Right ventricle myocardium superior (tissue), 1 donor: ENCODE measurements at places on chromosomes 3 and 15. TPM values are rescaled to one million over a fixed set of nuclear protein-coding genes. Genes with fewer than 3 reads are reported as not detected.

The KLF15 gene
- 34.0 TPM for total RNA-seq

The CCDC54 gene
- total RNA-seq, result not detected

The TEX55 gene
- total RNA-seq, result not detected

- no peak for DNase-seq
Observed at GRCh38 chr3:14210843-14211594, 32.4 kb downstream of the LSM3 start.

DNA sequence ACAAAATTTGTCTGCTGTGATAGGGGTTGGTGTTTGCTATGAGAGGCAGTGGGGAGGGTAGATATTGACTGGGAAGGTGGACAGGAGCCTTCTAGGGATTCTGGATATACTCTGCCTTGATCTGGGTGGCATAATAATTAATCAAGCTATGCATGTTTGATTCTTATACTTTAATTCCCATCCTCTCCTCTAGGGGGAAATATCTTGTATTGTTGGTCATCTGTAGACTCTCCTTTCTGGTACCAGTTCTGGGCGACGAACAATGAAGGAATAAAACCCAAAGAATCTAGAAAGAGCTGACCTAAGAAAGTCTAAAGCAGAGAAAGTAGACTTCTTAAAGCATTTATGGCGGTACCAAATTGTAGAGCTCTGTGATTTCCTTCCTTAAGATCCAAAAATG lies 198.2 kb upstream of the STRIT1 start:
- no peak for DNase-seq

GRCh38 chr3:87437765-87438164 lies 161.4 kb upstream of the POU1F1 start:
- no peak for DNase-seq

GRCh38 chr15:94602754-94603470 lies 371.6 kb downstream of the MCTP2 start:
- DNase-seq, result no peak

DNA sequence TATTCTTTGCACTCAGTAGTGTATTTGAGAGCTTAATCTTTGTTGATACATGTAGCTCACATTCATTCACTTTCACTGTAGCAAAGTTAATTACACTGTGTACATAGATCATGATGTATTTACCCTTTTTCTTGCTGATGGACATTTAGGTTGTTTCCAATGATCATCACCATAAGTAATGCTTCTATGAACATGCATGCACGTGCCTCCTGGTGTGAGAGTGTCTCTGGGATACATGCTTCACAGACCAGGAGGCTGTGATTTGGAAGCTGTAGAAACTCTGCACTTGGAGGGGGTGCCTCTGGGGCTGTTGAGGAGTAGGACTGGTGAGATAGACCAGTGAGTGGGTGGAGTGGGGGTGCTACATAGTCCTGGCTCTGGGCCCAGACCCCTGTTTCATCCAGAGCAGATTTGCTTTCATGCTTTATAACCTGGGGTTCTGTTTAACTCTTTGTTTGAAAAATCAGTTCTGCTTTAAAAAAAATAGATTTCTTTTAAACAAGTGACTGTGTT lies 18.2 kb upstream of the SMAD3 start:
- no peak for DNase-seq

- DNase-seq, result no peak
Observed at GRCh38 chr3:187963677-187964385, 190.1 kb upstream of the LPP start.
